Activated T-cell treated with anti-CD3 and anti-CD28 coated beads, Interleukin-2, amount 50 U/mL, for 72 hours (primary cell): ENCODE measurements at places on chromosomes 2 and 18.

- no peak for DNase-seq
These were observed 89.6 kb downstream of the TCF7L1 start for GRCh38 chr2:85222792-85223191.

DNA sequence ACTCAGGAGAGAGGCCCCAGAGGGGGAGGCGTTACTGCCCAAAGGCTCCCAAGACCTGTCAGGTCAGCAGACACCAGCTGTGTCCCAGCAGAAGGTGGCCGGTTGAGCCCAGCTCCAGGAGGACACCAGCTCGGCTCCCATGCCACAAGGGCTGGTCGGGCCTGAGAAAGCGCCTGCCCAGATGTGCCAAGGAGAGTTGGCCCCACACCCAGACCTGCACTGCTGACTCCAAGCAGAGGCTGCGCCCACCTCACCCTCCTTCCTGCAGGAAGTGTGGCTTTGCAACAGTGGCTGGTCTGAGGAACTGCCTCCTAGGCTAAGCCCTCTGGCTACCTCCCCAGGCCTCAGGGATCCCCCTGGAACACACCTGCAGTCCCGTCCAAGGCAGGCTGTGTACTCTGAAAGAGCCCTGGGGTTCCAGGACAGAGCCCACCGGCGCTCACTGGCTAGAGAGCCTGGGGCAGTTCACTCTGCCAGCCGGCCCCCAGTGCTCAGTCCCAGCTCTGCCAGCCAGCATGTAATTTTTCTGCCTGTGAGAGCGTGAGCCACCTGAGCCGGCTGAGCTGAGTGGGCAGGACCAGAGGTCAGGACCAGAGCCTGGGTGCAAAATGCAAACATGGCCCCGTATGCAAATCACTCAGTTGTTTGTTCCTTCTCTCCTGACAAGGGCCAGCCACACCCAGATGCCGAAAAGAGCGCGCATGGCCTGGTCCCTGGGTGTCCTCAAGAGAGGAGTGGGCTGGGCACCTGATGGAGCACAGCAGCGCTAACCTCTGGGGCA, 36.9 kb upstream of the PTMA start:
- DNase-seq: no peak

GRCh38 chr18:46518438-46518837, 138.6 kb downstream of the LOXHD1 start:
- no peak for DNase-seq

- peak; percentile 73 for DNase-seq
These were observed 7.4 kb upstream of the MOB1A start for GRCh38 chr2:74186038-74186437.

- no peak for DNase-seq
These were observed 673.8 kb upstream of the SALL3 start for GRCh38 chr18:78305789-78306188.

GRCh38 chr2:151032741-151033191, 228.9 kb downstream of the RBM43 start:
- DNase-seq: no peak

GRCh38 chr18:44627280-44627679, 53.4 kb upstream of the SETBP1 start:
- no peak for DNase-seq

- no peak for DNase-seq
These were observed 261.0 kb downstream of the ZNF516 start for GRCh38 chr18:76233876-76234675.
